Activated T-helper 2 cell treated with anti-CD3 and anti-CD28 coated beads, Interferon-gamma antibody, Interleukin-2, Interleukin-4, amounts not matched to agents 10 μg/mL and 5 μg/mL and 100 μg/mL, durations not matched to agents 14 hours and 24 hours and 36 hours (primary cell): ENCODE measurements at places on chromosomes 16 and 17.

GRCh38 chr17:82021107-82021899, 1.4 kb downstream of the CENPX start:
- DNase-seq = no peak

DNA sequence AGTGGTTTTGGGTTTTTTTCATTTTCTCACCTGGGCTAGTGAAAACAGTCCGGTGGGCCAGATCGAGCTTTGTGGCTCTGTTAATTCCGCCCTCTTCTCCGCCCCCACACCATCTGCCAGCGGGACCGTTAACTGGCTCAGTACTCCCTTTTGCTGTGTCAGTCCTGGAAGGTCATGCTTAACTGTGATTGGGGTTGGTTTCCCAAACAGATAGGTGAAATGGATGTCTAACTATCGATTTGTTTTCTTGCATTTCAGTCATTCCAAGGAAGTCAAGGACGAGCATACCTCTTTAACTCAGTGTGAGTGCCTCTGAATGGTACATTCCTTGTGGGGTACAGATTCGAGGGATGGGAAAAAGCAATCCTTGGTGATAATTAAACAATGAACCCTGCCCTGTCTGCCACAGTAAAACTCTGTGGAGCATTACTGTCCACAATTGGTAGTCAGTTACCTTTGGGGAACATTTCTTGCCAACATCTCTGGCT, 56.7 kb downstream of the YPEL2 start:
- no peak for DNase-seq

DNA sequence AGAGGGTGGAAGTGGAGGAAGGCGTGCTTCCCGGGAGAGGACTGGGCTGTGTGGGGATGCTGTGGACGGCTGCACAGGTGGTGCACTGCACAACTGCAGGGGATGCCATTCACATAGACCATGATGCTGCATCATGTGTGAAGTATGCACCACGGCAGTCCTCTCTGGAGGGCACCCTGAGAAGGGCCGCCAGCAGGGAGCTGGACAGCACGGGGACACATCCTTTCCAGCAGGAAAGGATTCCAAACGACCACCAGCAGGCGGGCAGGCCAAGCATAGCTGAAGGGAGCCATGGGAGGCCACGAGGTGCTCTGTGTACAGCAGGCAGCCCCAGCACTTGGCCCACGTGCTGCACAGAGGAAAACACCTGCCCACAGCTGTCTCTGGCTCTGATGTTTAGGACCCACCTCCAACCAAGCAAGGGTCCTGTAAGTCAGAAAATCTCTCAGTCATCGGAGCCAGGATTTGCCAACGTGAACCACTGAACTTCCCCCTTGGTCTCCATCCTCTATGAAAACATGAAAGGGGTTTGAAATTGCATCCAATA, 10.1 kb downstream of the ACTG1 start:
- no peak for DNase-seq

DNA sequence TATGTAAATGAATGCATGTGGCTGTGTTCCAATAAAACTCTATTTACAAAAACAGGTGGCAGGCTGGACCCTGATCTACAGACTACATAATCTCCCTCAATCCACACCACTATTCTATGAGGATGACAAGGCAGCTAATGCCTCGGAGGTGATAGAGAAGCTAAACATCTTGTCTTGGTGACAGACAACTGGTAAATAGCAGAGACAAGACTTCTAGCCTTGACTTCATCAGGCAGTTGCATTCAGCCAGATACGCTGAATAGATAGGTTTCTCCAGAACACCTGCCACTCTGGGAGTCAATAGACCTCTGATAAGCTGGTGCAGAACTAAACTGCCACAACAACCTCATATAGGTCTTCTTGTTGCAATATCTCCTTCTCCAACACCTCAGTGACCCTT, 3.3 kb downstream of the ATPAF2 start:
- no peak for DNase-seq

DNA sequence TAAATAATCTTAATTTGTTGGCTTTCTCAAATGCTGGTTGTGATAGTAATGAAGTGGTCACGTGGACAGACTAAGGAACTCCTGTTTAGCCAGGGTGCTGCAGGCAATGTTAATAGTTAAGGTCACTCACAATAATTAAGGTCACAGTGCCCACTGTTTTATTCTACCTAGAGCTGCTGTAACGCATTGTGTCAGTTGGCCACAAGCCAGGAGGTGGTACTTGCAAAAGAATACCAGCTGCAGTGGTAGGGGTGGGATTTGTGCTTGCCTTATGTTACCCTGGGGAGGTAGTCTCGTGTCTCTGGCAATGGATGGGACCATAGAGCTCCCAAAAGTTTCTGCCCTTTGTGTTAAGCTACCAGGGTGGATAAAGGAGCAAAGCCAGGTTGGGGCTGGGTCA, 969.1 kb upstream of the CDH8 start:
- DNase-seq = no peak

- DNase-seq = no peak
Measured at GRCh38 chr17:77327181-77327565, 186.4 kb downstream of the SEC14L1 start.

DNA sequence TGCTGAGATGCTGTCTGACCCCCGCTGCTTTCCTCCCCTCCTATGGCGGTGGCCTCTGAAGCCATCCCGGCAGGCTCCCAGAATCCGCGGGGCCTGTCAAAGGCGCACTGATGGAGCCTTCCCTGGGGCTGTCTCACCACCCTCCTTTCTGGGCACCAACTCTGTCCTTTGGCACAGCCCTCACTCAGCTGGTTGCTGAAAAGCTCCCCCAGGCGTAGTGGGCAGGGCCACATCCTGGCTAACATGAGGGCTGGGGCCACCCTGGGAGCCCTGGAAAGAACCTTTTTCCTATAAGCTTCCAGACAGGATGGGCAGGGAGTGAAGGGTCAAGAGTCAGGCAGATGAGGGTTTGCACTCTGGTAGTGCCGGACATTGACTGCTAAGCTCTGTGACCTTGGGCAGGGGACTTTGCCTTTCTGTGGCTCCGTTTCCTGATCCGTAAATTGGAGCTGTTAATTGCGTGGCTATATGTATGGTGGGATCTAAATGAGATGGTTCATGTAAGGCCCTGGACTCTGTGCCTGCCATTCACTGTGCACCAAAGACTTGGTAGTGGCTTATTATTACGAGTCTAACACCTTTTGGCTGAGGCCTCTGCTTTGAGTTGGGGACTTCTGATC, 27.6 kb upstream of the LASP1NB start:
- DNase-seq = no peak

- no peak for DNase-seq
Measured at GRCh38 chr17:55454906-55455474, 33.4 kb upstream of the MMD start.

DNA sequence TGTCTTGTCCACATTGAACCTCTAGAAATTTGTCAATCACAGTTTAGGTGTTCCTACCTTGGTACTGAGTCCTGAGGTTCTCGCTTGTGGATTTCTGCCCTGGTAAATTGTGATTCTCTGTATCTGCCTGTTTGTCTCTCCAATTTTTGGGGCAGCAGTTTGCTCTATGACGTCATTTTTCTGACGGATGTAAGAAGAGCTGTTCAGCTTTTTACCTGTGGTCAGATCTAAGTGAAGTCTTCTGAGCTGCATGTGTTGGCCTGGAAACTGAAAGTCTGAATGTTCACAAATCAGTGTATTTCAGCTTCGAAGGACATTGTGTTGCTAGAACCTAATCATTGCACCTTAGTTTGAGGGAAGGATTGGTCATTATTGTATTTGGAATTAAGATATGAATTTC, 63.4 kb downstream of the BCAS3 start:
- DNase-seq = no peak

DNA sequence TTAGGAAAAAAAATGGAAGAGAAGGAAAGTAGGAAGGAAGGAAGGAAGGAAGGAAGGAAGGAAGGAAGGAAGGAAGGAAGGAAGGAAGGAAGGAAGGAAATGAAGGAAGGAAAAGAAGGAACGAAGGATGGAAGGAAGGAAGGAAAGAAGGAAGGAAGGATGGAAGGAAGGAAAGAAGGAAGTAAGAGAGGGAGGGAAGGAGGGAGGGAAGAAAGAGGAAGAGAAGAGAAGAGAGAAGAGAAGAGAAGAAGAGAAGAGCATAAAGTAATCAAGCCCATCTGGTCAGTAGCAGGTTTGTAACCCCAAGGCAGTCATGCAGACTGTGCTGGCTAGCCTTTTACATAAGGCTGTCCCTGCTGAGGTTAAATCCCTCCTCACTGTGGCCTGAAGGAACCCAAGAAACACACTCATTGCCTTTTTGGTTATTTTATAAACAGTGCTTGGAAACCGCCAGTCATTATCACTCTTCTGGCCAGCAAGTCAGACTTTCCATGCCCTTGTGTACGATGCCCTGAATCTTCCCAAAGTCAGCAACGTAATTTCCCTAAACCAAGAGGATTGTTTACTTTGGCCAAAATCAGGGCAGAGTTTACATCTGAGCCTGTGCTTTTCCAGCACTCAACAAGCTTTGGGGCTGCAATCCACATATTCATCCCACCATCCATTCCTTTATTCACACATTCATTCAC, 409.6 kb upstream of the MAF start:
- no peak for DNase-seq

GRCh38 chr16:2769100-2769529, 8.0 kb downstream of the ELOB start:
- no peak for DNase-seq

GRCh38 chr17:7034955-7035590, 742 bp upstream of the SLC16A13 start:
- no peak for DNase-seq

GRCh38 chr16:49282690-49283375, 1.2 kb upstream of the CBLN1 start:
- no peak for DNase-seq

DNA sequence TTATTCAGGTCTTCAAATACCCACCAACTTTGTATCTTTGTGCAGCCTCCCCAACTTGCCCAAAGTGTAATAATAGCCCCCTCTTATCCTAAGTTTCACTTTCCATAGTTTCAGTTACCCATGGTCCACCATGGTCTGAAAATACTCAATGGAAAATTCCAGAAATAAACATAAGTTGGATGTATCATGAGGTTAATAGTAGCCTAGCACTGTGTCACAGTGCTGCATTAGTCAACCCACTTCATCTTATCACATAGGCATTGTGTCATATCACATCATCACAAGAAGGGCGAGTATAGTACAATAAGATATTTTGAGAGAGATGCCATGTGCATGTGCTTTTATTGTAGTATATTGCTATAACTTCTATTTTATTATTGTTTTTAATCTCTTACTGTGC, 21.9 kb downstream of the OMG start:
- DNase-seq = no peak

GRCh38 chr17:5110816-5111215, 862 bp downstream of the ZNF232 start:
- no peak for DNase-seq

DNA sequence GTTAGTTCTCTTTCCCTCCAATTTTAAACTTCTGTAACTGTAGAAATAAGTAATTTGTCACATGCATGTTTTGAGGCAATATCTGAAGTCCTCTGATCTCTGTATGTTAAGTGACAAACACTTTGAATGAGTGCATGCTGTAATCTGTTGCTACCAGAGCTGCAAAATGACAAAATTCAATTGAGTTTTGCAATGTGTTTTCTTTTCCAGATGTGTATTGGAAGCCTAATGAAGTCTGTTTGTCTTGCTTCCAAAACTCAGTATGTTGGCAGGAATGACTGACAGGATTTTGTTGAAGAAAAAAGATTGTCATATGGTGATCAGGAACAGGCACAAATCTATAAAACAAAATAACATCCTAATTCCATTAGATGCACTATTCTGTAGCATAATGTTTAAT, 561.6 kb upstream of the CDH8 start:
- DNase-seq = no peak

DNA sequence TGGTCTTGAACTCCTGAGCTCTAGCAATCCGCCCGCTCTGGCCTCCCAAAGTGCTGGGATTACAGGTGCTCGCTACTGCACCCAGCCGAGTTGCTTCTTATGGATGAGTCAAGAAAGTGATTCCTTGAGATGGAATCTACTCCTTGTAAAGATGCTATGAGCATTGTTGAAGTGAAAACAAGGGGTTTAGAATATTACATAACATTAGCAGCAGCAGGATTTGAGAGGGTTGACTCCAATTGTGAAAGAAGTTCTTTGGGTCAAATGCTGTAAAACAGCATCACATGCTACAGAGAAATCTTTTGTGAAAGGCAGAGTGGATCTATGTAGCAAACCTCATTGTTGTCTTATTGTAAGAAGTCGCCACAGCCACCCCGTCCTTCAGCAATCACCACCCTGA, 72.7 kb downstream of the NT5M start:
- DNase-seq = no peak

DNA sequence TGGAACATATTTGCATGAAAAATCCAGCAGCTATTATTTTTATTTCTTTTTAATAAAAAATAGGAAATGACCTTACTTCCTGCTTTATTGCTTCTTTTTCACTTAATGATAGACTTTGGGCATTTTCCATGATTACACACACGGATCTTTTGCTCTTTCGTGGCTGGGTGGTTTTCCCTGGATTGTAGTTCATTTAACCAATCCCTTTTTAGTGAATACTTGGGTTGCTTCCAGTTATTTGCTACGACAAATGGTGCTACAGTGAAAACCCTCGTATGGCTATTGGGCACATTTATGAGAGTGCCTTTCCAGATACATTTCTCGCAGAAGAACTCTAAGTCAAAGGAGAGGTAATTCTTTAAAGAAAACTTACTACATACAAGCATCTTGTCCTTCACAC, 38.6 kb downstream of the FOXL1 start:
- no peak for DNase-seq

DNA sequence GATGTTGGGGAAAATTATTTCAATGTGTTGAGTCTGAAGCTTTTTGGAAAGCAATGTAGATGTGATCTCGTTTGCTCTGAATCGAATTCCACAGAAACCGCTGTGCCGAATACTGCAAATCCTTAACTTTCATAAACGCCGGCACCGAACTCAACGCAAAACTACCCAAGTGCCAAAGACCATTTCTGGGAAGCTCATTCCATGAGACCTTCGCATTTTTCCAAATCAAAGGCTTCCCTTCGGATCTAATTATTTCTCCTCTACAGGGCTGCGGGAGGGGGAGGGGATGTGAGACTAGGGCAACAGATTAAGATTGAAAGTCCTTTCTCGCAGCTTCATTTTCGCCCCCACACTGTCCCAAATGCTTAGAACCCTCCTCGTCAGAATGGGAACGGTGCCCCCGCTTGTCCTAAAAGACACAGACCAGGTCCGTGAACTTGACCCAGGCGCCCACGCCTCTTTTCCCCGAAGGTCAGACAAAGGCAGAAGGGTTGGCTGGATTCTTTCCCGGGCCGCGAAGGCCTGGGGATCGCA, 4.0 kb downstream of the PRAC1 start:
- no peak for DNase-seq

- peak; percentile 50 for DNase-seq
Measured at GRCh38 chr17:48074322-48075081, 26.3 kb downstream of the NFE2L1 start.

GRCh38 chr16:68643227-68643626, 1.9 kb upstream of the CDH3 start:
- no peak for DNase-seq

DNA sequence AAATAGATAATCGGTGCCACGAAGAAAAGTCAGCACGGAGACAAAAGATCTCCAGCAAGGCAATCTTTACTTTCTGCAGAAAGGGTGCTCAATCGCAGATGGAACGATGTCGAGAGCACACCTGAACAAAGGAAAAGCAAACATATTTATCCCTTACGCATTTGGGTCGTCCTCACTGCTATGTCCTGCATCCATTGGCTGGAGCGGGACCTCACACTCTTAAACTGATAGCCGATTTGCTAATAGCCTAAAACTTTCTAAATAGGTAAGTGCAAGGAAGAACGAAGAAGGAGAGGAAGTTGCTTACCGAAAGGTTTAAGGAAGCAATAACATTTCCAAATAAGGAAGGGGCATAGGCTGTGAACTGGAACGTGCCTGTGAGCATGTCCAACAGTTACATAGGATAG, 1.2 kb upstream of the AKAP10 start:
- DNase-seq = no peak
